ENCODE measurements at places on chromosomes 6 and 20.

DNA sequence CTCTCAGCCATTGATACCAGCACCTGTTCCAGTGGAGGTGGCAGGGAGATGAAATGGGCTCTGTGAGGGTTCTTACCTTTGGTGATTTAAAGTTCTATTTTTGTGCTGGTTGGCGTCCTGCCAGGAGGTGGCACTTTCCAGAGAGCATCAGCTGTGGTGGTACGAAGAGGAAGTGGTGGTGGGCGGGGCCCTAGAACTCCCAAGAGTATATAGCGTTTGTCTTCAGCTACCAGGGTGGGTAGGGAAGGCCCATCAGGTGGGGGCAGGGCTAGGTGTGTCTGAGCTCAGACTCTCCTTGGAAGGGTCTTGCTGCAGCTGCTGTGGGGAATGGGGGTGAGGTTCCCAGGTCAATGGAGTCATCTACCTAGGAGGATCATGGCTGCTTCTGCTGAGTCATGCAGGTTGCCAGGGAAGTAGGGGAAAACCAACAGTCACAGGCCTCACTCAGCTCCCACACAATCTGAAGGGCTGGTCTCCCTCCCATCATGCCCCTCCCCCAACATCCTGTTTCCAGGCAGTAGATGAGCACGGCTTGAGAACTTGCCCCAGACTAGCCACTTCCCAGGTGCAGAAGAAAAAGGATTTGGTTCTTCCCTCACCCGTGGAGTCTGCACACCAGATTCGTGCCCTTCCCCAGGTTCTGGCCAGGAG is 46.6 kb downstream of the MOXD1 start:
- DNase-seq, result no peak

DNA sequence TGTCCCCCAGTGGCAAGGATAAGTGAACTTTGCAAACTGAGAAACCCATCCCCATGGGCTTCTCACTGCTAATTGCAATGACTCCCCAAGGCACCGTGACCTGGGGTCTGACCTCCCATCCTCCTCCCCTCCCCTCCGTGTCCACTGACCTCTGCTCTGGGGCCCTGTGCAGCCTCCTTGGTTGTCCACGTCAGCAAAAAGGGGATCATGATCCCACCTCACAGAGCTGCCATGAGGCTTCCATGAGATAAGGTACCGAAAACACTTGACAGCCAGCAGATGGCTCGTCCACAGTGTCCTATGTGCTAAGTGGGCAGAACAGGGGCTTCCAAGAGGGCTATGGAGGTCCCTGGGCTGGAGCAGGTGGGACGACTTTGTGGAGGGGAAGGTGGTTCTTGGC is 104.5 kb downstream of the GRM4 start:
- DNase-seq, result no peak

DNA sequence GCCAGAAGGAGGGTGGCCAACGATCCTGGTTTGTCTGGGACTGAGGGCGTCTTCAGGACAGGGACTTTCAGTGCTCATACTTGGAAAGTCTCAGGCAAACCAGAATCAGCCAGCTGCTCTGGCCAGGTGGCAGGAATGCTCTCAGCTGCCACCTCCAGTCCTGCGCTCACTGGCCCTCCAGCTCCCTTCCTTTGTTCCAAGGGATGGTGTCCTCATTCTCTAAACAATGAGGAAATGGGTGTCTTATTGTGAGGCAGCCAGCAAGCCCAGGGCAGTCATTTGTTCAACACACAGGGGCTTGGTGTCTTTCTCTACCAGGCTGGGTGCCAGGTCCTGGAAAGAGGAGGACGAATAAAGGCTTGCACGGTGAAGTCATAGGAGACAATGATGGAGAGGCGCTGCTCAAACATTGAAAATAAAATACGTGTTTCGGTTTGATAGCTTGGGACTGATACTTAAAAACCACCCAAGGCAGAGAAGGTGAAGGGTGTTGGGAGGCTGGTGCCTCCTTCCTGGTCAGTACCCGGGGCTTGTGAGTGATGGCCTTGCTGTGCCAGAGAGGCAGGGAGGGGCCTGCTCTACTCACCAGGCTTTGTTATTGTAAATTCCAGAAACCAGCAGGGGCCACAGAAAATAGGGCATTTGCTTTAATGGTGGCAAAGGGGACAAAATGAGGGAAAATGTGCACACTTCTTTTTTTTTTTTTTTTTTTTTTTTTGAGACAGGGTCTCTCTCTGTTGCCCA is 11.3 kb upstream of the TMEM181 start:
- no peak for DNase-seq

DNA sequence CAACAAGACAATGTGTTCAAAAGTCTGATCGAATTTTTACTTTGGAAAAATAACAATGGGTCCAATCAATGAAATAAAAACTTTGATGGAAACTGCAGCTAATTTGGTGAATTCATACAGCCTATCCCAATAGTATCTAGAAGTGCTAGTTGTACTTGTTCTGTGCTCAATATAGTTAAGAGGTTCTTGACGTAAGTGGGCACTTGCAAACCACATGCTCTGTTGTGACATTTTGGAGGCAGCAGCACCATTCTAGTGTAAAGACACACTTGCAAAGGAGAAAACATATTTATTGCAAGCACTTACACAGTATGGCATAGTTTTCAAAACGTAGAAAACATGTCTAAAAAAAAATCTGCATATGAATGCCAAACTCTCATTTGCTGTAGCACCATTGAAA is 6.7 kb upstream of the KLHL31 start:
- no peak for DNase-seq

- DNase-seq, result no peak
These were observed 586 bp upstream of the NQO2 start for GRCh38 chr6:2998998-2999617.

GRCh38 chr6:106085692-106085983 is 498 bp upstream of the PRDM1 start:
- DNase-seq, result no peak

GRCh38 chr6:73388433-73388799 is 6.2 kb upstream of the DDX43 start:
- DNase-seq, result no peak

- DNase-seq, result no peak
These were observed 81.1 kb downstream of the PRDM1 start for GRCh38 chr6:106167096-106167814.

DNA sequence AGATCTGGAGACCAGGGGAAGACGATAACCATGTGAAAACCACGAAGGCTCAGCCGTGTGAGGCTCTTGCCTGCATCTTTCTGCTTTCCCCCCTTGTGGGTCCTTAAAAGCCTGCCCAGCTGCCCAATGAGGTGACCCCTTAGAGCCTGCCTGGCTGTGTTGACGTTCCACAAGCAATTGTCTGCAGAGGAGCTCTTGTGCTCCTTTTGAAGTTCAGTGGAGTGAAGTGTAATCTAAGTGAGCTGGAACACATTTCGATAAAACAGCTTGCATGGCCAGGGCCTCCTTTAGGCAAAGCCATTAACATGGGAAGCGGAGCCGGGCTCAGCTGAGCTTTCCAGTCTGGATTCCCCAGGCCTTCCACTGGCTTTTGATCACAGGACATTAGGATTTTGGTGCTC is 27.3 kb upstream of the TCP11 start:
- no peak for DNase-seq

GRCh38 chr6:155317186-155317585 is 2.9 kb upstream of the TFB1M start:
- DNase-seq, result no peak

DNA sequence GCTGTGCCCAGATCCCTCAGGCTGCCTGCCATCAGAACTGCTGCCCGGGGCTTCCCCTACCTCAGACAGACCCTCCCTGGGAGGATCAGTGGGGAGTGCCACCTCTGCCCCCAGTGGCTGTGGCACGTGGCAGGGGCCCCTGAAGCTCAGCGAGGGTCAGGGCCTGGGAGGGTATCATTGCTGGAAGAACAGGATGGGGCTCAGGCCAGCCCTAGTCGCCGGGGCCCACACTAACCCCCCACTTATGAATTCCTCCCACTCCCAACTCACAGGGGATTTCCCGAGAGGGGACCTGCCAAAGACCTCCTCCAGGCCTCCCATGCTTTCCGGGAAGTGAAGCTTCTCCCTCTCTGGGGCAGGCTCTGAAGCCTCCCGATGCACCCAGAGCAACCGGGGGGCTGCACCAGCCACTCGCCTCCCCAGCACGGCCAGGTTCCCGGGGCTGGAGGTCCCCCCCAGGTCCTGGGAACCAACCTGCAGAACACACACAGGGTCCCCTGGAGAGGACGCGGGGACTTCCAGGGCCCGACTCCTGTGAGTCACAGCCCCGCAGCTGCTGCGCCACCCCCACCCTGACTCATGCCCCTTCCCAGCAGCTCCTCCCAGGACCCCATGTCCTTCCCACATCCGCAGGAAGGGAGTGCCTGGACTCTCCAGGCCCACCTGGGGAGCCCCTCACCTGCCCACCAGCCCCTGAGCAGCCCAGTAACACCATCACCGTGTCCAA is 2.5 kb downstream of the TNFRSF6B start:
- peak; percentile 69 for DNase-seq

GRCh38 chr20:57811374-57812020 is 101.7 kb upstream of the PMEPA1 start:
- no peak for DNase-seq

DNA sequence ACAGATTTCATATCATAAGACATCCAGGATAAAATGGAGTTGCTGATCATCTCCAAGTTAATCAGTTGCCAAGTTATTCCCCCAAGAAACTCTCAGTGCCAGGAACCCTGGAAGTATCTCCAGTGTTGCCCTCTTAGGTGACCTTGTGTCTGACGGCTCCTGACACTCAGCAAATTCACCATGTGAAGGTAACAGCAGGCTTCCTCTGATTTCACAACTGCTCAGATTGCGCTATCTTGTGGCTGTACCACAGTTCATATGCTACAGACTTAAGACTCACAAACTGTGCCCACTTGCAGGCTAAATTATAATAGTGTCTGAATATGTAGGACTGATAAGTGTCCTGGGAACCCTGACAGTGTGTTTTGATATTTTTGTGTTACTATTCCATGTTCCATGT is 186.6 kb upstream of the OPRM1 start:
- DNase-seq, result no peak

GRCh38 chr6:14964556-14965270 is 281.2 kb upstream of the JARID2 start:
- DNase-seq, result no peak

DNA sequence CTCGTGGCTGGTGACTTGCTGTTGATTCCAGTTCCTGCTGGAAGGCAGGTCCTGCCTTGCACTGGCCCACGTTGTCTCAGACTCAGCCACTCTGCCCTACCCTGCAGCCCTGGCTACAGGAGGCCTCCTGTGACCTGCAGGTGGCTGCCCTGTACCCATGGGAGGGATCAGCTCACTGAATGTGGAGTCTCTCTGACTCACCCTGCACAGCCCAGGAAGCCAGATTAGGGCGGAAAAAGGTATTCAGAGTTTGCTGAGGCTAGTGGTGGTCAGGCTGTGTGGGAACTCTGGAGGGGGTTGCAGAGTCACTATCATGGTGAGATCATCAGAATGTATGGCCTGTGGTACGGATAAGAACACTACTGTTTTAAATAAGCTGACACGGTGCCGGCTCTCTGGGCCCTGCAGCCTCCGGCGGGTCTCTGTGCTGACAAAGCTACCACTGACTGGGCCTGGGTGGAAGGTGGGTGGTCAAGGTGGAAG is 24.7 kb upstream of the PYGB start:
- peak; percentile 18 for DNase-seq

- DNase-seq, result no peak
These were observed 50.2 kb downstream of the INSM1 start for GRCh38 chr20:20417876-20418676.

- DNase-seq, result no peak
These were observed 4.5 kb upstream of the SGK2 start for GRCh38 chr20:43554369-43554768.

DNA sequence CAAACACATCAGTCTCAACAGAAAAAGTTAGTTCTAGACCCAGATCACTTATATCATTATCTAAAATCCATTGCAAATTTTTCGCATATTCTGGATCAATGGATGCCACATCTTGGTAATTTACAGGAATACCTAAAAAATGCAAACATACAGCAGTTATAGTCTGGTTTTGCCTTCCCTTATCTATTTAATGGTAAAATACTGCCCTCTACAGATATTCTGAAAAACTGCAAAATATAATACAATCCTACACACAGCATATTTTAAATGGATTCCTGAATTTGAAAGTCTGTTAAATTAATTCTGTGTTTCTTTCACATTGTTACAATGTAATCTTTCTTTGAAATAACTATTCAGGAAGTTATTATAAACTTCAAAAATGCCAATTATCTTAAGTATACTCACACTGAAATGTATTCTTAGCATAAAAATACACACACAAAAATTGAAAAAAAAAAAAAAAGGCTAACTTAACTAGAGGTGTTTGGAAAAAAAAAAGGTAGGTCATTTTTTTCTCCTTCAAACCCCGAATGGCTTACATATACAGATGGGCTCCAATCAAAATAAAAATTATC is 88.4 kb downstream of the HACE1 start:
- no peak for DNase-seq

DNA sequence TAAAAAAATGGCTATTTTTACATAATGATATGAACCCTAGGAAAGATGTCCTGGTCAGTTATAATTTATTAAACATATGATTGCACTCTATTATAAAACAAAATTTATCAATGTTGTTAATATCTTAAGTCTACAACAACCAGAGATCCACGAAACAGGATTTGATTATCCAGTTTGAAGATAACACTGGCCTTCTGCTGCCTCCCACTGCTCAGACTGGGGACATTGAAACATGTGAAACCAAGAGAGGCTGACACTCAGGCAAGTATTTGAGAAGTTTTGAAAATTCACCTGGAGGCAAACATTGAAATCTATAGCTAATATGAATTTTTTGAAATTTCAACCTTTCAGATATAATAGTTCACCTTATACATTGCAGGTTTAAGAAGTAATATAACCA is 219.3 kb upstream of the HSF2 start:
- peak; percentile 5 for DNase-seq

- no peak for DNase-seq
These were observed 9.2 kb downstream of the PHF3 start for GRCh38 chr6:63644668-63645326.

GRCh38 chr6:106315765-106316374 is 9.7 kb downstream of the ATG5 start:
- no peak for DNase-seq

- peak; percentile 29 for DNase-seq
These were observed 55.5 kb upstream of the RUNX2 start for GRCh38 chr6:45272626-45273025.

DNA sequence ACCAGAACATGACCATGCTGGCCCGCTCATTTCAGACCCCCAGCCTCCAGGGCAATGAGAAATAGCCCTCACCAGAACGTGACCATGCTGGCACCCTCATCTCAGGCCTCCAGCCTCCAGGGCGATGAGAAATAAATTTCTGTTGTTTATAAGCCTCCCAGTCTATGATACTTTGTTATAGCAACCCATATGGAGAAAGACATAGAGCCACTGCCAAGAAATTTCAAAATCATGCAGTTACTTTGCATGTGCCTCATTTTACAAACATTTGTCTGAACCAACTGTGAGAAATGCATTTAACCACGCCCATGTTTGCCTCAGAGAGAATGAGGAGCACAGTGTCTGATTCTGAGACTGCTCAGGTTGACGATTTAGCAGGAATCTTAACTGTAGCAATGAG is 15.5 kb downstream of the CYP39A1 start:
- DNase-seq, result peak; percentile 81

GRCh38 chr6:63919556-63920110 is 284.0 kb downstream of the PHF3 start:
- no peak for DNase-seq

- no peak for DNase-seq
These were observed 6.3 kb upstream of the GABRR2 start for GRCh38 chr6:89321131-89321970.

GRCh38 chr6:106973836-106974335 is 643 bp downstream of the CD24 start:
- no peak for DNase-seq

Measured in AG09319 (cell line).